ENCODE measurements at places on chromosomes 5 and 9. TPM values are rescaled to one million over a fixed set of nuclear protein-coding genes. Genes with fewer than 3 reads are reported as not detected.

RGS7BP gene
- total RNA-seq, result 3.1 TPM

LECT2 gene
- not detected for total RNA-seq

SLCO6A1 gene
- not detected for total RNA-seq

CDH12 gene
- total RNA-seq, result not detected

LCN15 gene
- not detected for total RNA-seq

MSX2 gene
- 0.09 TPM for total RNA-seq

FGFR4 gene
- 0.09 TPM for total RNA-seq

SLC36A3 gene
- total RNA-seq, result not detected

IFNA13 gene
- not detected for total RNA-seq

CBY3 gene
- 0.18 TPM for total RNA-seq

PCDHB13 gene
- 1.6 TPM for total RNA-seq
